ENCODE measurements at places on chromosomes 1 and 21.

DNA sequence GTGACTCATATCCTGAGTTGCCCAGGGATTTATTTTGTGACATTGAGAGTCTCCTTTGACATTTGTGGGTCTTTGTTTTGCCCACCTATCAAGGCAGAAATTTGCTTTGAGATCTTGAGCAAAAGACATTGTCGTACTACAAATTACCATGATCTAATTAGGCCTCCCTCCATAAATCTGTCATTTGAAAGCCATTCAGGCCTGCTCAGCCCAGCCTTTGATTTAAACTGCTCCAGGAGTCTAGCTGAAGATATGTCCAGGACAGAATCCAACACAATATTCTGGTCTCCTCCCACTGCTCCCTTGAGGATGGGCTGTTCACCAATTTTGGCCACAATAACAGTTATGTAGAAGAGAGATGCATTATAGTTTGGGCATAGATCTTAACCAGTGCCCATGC is 86.7 kb downstream of the PROX1 start:
- DNase-seq: no peak

DNA sequence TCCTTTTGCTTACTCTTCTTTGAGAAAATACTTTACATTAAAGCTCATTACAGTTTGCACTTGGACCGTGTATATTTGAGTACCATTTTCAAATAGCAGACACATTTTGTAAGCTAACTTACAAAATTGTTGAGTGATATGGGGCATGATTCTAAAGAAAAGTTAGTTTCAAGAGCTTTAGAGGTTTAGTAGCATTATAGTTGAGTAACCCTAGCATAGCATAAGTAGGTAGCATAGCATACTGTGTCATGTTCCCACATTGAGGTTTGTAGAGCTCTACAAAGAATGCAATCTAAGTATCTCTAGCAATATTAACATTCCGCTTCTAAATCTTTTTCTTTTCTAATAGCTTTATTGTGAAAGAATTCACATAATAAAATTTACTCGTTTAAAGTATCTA is 92.0 kb downstream of the ITSN1 start:
- no peak for DNase-seq

DNA sequence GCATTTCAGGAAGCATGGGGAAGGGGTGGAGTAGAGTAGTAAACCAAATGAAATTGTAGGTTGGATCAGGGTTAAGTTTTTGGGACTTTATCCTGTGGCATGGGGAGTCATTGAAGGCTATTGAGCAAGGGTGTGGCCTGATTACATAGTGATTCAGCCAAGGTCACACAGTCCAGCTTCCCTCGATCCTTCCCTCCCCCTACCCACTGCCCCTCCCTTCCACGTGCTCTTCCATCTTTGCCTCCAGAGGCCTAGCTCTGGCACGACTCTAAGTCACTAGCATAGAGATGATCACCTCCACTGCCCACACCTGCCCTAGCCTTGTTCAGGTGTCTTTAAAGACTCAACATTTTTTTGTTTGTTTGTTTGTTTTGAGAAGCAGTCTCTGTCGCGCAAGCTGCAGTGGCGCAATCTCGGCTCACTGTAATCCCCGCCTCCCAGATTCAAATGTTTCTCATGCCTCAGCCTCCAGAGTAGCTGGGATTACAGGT is 37.2 kb upstream of the SLC9A1 start:
- DNase-seq: no peak

- DNase-seq: no peak
These were observed 284.6 kb upstream of the KAZN start for GRCh38 chr1:14313731-14314431.

DNA sequence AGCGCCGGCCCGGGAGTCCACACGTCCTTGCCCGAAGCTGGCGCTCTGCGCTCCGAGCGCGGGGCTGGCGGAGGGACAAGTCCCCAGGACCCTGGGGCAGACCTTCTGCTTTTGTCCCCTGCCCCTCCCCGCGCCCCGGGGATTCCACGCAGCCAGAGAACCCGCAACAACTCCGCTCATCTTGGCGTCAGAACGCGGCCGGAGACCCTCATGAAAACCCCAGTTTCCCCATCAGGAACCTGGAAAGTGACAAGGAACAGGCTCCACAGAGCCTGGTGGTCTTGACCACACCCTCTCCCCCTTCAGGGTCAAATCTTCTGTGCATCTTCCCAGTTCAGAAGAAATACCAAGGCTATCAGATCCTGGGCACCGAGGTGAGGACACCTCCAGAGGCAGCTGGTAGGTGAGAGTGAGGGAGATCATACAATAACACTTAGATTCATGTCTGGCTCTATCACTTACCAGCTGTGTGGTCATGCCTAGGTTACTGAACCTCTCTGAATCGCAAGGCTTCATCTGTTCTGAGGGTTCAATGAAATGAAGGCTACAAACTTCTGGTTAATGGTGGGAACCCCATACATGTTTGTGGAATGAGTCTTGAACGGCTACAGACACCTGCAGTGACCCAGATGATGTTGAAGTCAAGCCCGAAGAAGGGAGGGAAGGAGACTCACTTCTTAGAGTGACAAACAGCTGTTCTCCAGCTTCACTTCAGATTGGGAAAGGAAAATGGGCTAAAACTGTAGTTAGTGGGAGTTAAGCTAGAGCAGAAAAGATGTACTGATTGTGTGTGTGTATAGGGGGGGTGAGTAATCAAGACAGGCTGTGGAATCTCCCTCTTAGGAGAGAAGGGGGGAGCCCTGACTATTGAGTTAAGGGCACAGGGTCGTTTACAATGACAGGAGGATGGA is 555 bp upstream of the RSPO1 start:
- no peak for DNase-seq

DNA sequence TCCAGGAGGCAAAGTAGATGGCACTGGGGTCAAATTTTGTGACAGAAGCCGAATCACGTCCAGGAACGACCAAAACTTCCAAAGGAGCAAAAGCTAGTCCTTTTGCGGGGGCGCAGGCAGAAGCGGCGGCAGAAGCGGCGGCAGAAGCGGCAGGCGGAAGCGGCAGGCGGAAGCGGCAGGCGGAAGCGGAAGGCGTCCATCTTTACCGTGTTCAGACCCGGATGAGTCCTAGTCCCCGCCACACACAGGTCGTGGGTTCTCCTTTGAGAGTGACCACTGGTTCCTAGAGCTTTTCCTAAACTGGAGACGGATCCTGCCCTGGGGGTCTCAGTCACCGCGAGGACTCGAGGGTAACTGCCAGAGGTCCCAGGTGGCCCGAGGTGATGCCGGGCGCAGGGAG is 53.6 kb downstream of the POFUT2 start:
- no peak for DNase-seq

DNA sequence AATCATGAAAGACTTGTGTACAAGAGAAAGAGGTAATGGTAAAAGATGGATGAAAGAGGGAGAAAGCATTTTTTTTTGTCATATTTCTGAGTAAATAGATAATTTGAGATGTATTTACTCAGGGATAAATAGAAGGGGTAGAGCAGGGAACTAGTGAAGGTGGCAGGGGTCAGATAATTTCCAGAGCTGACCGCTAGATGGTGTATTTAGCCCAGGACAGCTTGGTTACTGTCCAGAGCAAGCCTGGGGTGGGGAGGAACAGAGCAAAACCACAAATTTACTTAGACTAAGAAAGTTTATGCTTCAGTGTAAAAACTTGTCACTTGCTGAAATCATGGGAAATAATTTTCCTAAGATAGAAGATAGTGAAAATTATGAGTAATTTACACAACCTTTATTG is 91.5 kb downstream of the XCL2 start:
- DNase-seq: no peak

DNA sequence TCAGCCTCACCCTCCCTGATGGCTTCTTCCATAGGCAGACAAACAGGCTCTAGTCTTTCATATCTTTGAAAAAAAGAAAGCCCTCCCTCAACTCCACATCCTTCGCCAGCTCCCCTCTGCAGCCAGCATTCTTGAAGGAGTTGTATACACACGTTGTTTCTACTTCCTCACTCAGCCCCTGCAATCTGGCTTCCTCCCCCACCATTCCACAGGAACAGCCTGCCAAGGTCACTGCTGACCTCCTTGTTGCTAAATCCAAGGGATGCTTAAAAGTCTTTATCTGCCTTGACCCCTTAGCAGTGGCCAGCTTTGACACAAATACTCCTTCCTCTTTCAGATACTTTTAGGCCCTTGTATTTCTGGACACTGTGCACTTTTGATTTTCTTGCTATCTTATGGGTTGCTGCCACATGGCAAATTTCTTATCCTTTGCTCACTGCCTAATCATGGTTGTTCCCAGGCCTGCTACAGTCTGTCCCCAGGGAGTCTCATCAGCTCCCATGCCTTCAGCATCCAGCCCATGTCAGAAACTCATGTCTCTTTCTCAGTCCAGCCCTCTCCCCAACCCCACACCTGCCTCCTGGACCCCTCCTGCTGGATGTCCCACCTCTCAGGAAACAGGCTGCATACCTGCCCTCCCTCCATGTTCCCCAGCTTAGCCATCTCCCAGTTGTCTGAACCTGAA is 8.3 kb downstream of the FAM229A start:
- no peak for DNase-seq

DNA sequence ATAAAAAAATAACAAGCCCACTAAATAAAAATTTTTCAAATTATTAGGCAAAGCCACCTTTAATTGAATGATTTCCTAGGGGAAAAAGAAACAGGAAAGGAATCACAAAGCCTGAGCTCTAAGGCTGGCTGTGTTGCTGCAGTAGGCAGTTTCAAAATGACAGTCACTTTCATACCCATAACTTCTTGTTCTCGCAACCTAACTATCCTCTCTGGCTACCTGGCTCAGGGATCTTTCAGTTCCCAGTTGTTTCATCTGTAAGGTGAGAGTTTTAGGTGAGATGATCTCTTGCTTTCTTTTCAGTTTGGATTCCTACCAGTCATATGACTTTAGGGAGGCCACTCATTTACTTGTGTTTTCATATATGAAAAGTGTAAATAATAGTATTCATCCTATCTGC is 226.1 kb downstream of the ASTN1 start:
- no peak for DNase-seq

DNA sequence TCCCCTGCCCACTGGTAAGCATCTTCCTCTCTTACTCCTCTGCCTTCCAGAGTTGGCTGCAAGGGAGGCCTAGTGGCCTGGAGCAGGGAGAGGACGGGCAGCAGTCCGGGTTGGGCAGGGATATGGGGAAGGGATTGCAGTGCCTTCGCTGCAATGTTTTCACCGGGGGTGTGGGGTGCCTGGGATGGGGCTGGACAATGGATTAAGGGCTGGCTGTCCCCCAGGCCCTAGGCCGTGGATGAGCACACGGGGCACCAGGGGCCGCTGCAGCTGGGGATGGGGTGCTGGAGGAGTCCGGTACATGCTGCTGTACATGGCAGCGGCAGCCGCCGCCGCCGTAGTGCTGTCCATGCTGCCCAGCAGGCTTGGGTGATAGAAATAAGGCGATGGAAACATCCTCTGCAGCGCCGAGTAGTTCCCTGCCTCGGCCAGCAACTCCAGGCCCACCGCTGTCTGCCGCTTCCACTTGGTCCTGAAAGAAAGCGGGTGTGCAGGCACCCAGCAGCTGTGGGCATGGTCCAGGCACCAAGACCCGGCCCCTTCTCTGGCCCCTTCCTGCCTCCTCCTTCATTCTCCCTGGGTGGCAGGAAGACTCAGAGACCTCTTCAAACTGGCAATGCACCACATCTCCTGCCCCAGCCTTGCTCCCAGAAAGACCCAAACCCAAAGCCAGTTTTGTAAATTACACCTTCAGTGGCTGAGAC is 4.8 kb downstream of the BARHL2 start:
- no peak for DNase-seq

GRCh38 chr1:78043436-78043835 is 2.3 kb upstream of the GIPC2 start:
- DNase-seq: no peak

DNA sequence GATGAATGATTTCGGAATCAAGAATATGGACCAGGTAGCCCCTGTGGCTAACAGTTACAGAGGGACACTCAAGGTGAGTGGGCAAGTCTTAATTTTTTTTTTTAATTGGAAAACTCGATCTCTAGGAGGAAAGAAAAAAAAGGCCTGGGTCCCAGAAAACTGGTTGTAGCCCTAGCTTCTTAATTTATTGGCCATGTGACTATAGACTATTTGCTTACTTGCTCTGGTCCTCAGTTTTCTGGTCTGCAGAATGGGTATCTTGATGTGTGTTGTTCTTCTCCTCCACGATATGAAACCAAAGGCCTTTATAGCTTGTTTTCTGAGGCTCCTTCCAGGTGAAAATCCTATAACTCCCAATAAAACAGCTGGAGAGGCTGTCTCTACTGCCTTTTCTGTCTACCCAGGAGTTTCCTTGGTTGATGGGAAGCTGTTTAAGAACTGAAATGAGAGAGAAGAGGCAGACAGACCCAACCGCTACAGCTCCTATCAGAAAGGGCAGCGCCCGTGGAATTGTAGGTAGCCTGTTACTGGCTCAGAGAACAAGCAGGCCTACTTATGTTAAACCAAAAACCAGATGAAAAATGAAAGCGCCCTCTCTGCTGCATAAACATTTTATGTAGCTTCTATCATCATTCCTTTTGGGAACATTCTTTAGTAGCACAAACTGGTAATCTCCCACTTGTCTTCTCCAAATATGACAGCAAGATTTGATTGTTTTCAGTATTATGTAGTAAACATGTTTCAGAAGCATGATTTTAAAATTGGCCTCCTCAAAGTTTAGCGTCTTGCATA is 4.5 kb downstream of the ETS2 start:
- no peak for DNase-seq

GRCh38 chr1:223316082-223316481 is 47.9 kb downstream of the SUSD4 start:
- no peak for DNase-seq

DNA sequence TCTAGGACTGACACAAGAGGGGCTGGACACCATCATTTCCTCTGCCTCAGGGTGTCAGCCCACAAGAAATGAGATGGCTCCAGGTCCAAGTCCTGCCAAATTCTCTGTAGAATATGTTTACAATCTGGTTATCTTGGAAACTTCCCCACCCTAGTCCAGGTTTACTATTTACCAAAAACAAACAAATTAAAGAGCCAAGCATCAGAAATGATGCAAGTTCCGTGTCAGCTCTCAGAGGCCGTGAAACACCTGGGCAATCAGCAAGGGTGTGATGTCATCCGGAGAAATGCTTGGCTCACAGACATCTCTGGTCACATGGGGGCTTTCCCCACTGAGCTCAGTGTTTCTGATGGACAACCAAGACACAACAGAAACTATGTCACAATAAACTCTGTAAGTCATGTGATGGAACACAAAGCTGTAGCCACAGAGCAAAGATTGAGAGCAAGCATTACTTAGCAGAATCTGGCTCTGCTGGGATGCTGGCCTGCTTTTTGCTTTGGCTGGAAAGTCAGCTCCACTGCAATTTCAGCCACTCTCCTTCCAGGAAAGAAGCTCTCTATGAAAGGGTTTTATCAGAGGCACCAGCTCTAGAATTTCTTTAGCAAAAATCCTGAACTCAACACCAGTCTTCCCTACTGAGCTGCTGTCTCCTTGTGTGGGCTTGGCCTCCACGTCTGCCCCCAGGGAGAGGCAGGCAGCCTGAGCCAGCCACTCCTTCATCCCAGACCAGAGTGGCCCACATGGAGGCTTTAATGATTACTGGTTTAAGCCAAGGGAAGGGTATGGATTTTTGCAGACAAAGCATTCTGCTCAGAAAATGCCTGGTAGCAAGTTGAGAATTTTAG is 55.9 kb downstream of the NENF start:
- peak; percentile 54 for DNase-seq

DNA sequence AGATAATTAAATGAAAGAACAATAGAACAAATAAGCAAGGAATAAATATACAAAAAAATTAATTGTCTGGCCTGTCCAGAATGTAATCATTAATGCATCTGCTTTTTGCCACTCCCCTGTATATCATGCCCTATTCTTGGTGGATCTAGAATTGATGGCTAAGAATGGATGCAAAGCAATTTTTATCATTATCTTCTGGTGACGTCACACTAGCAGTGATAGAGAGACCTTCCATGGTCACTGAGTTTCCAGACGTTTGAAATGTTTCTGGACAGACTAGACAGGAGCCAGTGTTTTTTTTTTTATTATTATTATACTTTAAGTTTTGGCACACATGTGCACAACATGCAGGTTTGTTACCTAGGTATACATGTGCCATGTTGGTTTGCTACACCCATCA is 563.0 kb downstream of the NEGR1 start:
- no peak for DNase-seq
